ENCODE measurements at places on chromosomes 16 and 17. TPM values are rescaled to one million over a fixed set of nuclear protein-coding genes. Genes with fewer than 3 reads are reported as not detected.

Gene SPNS2
- total RNA-seq = 21.5 TPM

Gene RGS11
- 2.3 TPM for total RNA-seq

Gene MT1F
- total RNA-seq = not detected

Gene ITGA2B
- total RNA-seq = not detected

Gene GCGR
- not detected for total RNA-seq

Gene ADGRG3
- 3.2 TPM for total RNA-seq

Gene MYH3
- total RNA-seq = 4.4 TPM

DNA sequence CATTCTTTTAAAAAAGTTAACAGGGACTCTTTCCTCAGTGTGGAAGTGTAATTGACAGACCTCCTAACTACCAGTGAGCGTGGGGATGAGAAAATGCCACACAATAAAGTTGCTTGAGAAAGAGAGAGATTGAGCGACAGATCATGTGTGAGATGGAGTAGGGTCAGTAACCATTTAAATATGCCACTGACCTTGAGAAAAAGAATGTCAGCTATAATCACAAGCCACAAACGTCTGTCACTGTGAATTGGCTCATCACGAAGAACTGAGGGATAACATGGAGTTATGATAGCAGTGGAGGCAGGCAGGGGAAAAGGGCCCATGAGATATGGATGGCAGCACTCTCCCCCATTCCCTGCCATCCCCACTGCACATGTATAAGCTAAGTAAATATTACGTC lies 253.9 kb downstream of the SLC39A11 start:
- no peaks in the 10 kb centered on the region for H3K27me3 ChIP-seq
- DNase-seq = no peak
- H3K4me3 ChIP-seq = no peak overlapping the region
- H3K4me1 ChIP-seq = no peaks in the 10 kb centered on the region
- no peaks in the 10 kb centered on the region for H3K36me3 ChIP-seq

- no peaks in the 10 kb centered on the region for H3K4me1 ChIP-seq
- no peaks in the 10 kb centered on the region for H3K36me3 ChIP-seq
- DNase-seq = no peak
- no peaks in the 10 kb centered on the region for H3K27me3 ChIP-seq
- no peak overlapping the region for H3K4me3 ChIP-seq
Measured at GRCh38 chr16:56108056-56108471, 83.2 kb upstream of the GNAO1 start.

DNA sequence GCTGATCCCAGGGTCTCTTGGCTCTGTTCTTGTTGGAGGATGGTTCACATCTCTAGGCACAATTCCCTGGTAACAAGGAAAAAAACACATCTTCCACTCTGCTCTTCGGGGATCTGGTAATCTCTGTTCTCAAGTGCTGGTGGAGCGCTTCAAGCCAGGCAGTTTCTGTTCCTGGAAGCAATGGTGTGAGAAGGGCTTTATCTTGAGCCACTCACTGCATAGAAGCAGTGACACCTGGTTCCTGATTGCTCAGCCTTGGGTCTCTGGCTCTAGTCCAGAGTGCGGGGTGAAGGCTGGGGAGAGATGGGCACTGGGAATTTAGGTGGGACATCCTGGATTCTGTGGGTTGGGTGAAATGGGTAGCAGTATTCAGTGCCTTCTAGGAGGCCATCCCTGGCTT lies 14.1 kb downstream of the AKAP1 start:
- DNase-seq = no peak
- H3K27ac ChIP-seq = peak overlapping the region; percentile 56
- no peaks in the 10 kb centered on the region for H3K36me3 ChIP-seq
- no peak overlapping the region for H3K4me3 ChIP-seq
- H3K4me1 ChIP-seq = no peaks in the 10 kb centered on the region
- H3K27me3 ChIP-seq = no peaks in the 10 kb centered on the region

DNA sequence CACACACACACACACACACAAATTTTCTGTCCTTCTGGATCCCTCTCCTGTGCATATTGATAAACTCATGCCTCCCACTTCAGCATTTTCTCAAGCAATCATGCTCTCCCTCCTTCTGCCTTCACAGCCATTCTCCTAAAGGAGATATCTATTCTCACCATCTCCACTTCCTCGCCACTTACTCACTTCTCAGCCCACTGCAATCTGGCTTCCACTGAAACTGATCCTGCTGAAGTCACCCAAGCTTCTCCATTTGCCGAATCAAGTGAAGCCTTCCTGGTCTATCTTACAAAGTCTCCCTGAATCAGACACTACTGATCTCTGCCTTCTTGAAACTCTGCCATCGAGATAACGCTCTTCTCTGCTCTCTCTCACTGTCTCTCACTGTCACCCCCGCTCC lies 54.0 kb upstream of the GNAO1 start:
- no peaks in the 10 kb centered on the region for H3K36me3 ChIP-seq
- no peak overlapping the region for H3K27ac ChIP-seq
- no peaks in the 10 kb centered on the region for H3K4me1 ChIP-seq
- DNase-seq = no peak

- no peaks in the 10 kb centered on the region for H3K36me3 ChIP-seq
- DNase-seq = no peak
- H3K27me3 ChIP-seq = no peaks in the 10 kb centered on the region
- no peak overlapping the region for H3K4me3 ChIP-seq
- no peak overlapping the region for H3K27ac ChIP-seq
Measured at GRCh38 chr17:57713140-57713539, 32.0 kb downstream of the CCDC182 start.

DNA sequence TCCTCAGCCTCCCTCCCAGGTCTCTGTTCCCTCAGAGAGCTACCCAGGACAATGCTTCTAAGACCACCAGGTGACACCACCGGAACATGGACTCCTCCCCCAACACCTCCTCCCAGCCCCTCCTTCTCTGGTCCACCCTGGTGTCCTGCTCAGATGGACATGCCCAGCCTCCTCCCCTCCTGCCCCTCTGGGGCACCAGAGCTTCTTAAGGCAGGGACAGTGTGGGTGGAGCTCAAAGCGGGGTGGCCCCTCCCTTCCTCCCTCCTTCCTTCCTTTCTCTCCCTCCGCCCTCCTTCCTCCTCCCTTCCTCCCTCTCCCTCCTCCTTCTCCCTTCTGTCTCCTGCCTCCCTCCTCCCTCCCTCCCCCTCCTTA lies 22.7 kb downstream of the TRPV3 start:
- no peak overlapping the region for H3K27ac ChIP-seq
- H3K36me3 ChIP-seq = no peaks in the 10 kb centered on the region
- H3K27me3 ChIP-seq = no peaks in the 10 kb centered on the region
- H3K4me3 ChIP-seq = no peak overlapping the region
- peaks cover 3% of the 10 kb centered on the region for H3K4me1 ChIP-seq

- H3K27ac ChIP-seq = no peak within 1 kb of the TSS
- no peaks in the 10 kb centered on the region for H3K27me3 ChIP-seq
- H3K4me3 ChIP-seq = no peak within 1 kb of the TSS
- no peaks in the 10 kb centered on the region for H3K4me1 ChIP-seq
Measured at GRCh38 chr17:31321481-31321880, at the start of gene EVI2A. Gene EVI2A, minus strand, starts transcription at chr17:31321622. Its CDS starts 2,609 bp downstream, at chr17:31319013.

- no peak overlapping the region for H3K27ac ChIP-seq
- no peaks in the 10 kb centered on the region for H3K27me3 ChIP-seq
- no peaks in the 10 kb centered on the region for H3K4me1 ChIP-seq
- no peak overlapping the region for H3K4me3 ChIP-seq
- no peaks in the 10 kb centered on the region for H3K36me3 ChIP-seq
- no peak for DNase-seq
Measured at GRCh38 chr17:41324180-41325075, 8.9 kb upstream of the KRTAP17-1 start.

- no peak overlapping the region for H3K27ac ChIP-seq
- H3K4me1 ChIP-seq = no peaks in the 10 kb centered on the region
- DNase-seq = no peak
- no peaks in the 10 kb centered on the region for H3K27me3 ChIP-seq
- H3K36me3 ChIP-seq = no peaks in the 10 kb centered on the region
Measured at GRCh38 chr17:37527249-37527851, 37.7 kb downstream of the DUSP14 start.

DNA sequence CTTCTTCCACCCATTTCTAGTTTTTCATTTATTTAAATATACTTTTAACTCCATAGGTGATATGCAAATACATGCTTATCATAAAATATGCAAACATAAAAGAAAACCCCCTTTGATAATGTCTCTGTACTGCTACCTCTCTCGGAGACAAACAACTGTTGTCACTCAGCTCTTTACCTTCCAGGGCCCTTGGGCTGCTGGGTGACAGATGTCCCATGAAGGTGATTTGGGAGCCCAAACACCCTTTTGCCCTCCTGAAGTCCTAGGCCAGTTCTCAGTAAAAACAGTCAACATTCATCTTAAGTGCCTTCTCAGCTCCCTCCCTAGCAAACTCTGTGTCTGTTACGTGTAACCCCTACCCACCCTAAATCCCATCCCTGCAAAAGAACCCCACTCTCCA lies 37.5 kb downstream of the CHD9 start:
- no peak for DNase-seq
- H3K4me1 ChIP-seq = peaks cover 8% of the 10 kb centered on the region
- H3K27ac ChIP-seq = peak overlapping the region; percentile 89

GRCh38 chr17:57071991-57072944 lies 12.8 kb upstream of the AKAP1 start:
- DNase-seq = no peak
- no peaks in the 10 kb centered on the region for H3K27me3 ChIP-seq
- H3K4me1 ChIP-seq = no peaks in the 10 kb centered on the region
- no peaks in the 10 kb centered on the region for H3K36me3 ChIP-seq
- H3K4me3 ChIP-seq = no peak overlapping the region
- no peak overlapping the region for H3K27ac ChIP-seq

DNA sequence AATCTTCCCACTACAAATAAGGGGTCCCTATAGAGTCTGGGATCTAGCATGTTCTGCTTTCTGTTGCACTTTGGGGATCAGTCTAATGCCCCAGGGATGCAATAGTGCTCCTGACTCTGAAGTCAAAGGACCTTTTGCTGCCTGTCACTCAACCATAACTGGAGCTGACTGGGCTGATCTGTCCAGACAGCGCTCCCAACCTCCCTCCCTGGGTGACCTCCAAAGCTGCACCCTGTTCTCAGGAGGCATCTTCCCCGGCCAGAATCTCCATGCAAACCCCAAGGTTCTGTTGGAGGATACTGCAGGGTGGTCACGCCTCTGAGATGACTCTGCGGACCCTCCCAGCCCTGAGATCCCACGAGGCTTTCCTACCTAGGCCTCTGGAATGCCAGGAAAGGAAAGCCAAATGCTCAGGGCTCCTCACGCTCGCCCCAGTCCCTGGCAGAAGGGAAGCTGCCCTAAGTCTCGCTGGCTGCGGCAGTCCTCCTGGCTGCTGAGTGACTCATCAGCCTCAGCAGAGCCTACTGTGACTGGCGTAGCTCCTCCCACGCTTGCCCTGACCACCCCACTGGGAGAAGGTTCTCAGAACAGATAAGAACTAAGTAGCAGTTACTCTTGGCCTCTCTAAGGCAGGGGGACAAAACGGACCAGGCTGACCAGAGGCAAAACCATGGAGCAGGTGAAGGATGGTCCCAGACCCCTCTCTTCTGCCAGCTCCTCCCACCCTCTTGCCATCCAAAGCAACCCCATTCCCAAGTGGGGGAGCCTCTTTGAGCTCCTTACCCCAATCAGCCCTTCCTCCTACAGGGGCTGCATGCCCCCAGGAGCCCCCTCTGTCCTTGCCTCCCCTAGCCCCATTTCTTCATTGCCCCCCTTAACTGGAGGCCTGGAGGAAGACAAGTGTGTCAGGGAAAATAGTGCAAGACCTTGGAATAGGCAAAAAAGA lies 124.1 kb upstream of the TNRC6C start:
- H3K27me3 ChIP-seq = no peaks in the 10 kb centered on the region
- DNase-seq = peak; percentile 72
- H3K4me3 ChIP-seq = no peak overlapping the region

DNA sequence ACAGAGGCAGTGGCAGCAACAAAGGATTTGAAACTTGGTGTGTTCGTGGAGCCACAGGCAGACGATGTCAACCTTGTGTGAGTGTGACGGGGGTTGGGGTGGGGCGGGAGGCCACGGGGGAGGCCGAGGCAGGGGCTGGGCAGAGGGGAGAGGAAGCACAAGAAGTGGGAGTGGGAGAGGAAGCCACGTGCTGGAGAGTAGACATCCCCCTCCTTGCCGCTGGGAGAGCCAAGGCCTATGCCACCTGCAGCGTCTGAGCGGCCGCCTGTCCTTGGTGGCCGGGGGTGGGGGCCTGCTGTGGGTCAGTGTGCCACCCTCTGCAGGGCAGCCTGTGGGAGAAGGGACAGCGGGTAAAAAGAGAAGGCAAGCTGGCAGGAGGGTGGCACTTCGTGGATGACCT lies 25.5 kb downstream of the STH start:
- no peak for DNase-seq
- no peak overlapping the region for H3K4me3 ChIP-seq
- H3K27me3 ChIP-seq = no peaks in the 10 kb centered on the region
- H3K4me1 ChIP-seq = no peaks in the 10 kb centered on the region

- no peak overlapping the region for H3K27ac ChIP-seq
- no peaks in the 10 kb centered on the region for H3K4me1 ChIP-seq
- H3K27me3 ChIP-seq = peaks cover 3% of the 10 kb centered on the region
- H3K36me3 ChIP-seq = no peaks in the 10 kb centered on the region
Measured at GRCh38 chr17:35453171-35453570, 4.6 kb upstream of the SLFN13 start.

- H3K36me3 ChIP-seq = no peaks in the 10 kb centered on the region
- H3K27me3 ChIP-seq = no peaks in the 10 kb centered on the region
- no peak for DNase-seq
- H3K4me1 ChIP-seq = no peaks in the 10 kb centered on the region
- H3K27ac ChIP-seq = no peak overlapping the region
Measured at GRCh38 chr17:82465023-82465603, 6.6 kb downstream of the NARF start.

- H3K27ac ChIP-seq = no peak overlapping the region
- no peaks in the 10 kb centered on the region for H3K27me3 ChIP-seq
Measured at GRCh38 chr16:86212706-86213436, 297.5 kb upstream of the FOXF1 start.

DNA sequence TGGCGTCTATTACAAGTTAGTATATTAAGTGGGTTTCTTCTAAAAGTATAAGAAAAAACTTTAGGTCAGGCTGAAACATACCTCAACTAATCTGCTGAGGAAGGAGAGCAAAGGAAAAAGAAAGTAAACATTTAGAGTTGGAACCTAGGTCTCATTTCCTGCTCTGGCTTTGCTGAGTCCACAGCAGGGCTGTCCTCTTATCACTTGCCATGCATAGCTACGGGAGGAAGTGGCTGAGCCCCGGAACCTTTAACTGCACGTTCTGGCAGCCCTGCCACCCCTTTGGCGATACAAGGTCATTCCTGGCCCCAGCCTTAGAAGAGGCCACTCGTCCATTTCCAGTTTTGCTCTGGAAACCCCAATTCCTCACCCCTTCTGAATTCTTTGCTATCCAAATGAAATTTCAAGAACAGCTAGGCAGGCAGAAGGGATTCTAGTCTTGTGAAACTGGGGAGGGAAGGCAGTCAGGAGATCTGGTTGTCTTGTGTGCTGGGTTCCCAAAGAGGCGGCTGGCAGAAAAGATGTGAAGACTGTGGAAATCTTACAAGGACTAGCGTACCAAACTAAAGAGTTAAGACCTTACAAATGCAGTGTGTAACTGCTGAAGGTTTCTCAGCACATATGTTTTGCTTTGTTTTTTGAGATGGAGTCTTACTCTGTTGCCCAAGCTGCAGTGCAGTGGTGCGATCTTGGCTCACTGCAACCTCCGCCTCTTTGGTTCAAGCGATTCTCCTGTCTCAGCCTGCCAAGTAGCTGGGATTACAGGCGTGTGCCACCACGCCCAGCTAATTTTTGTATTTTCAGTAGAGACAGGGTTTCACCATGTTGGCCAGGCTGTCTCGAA lies 19.1 kb downstream of the WIPI1 start:
- H3K36me3 ChIP-seq = no peaks in the 10 kb centered on the region
- H3K4me1 ChIP-seq = no peaks in the 10 kb centered on the region
- DNase-seq = no peak
- no peak overlapping the region for H3K27ac ChIP-seq
- H3K4me3 ChIP-seq = no peak overlapping the region
- H3K27me3 ChIP-seq = no peaks in the 10 kb centered on the region
